ENCODE measurements at places on chromosomes 3 and 15. TPM values are rescaled to one million over a fixed set of nuclear protein-coding genes. Genes with fewer than 3 reads are reported as not detected.

MAP6D1 gene
- 0.68 TPM for total RNA-seq

GP9 gene
- total RNA-seq, result not detected

LSMEM2 gene
- total RNA-seq, result not detected

GABRB3 gene
- 0.34 TPM for total RNA-seq

DHFR2 gene
- 2.4 TPM for total RNA-seq

DMXL2 gene
- total RNA-seq, result 13.3 TPM

PAK6 gene
- total RNA-seq, result 20.3 TPM

POLG gene
- 95.2 TPM for total RNA-seq

RPP14 gene
- 20.6 TPM for total RNA-seq

FBXW12 gene
- not detected for total RNA-seq

LIPH gene
- 2.4 TPM for total RNA-seq

CLDN11 gene
- total RNA-seq, result 0.43 TPM

ROPN1 gene
- not detected for total RNA-seq

PIERCE2 gene
- 1.4 TPM for total RNA-seq

MBD4 gene
- total RNA-seq, result 34.7 TPM

KNG1 gene
- total RNA-seq, result not detected

LRIG1 gene
- 30.4 TPM for total RNA-seq

SLC22A13 gene
- total RNA-seq, result 0.43 TPM

SEMA4B gene
- 117 TPM for total RNA-seq

SHC4 gene
- under 0.01 TPM for total RNA-seq

KLHL6 gene
- total RNA-seq, result not detected

GOLGA8S gene
- total RNA-seq, result not detected

Measured in nasal cavity respiratory epithelium epithelial cell of viscerocranial mucosa (primary cell).